ENCODE measurements at places on chromosomes 2 and 18.
A peak's percentile ranks its signal among the peaks of the same experiment; 100 is the strongest.

- H3K36me3 ChIP-seq: peaks cover 2% of the 10 kb centered on the region
- DNase-seq: peak; percentile 4
- H3K27ac ChIP-seq: no peak overlapping the region
- H3K27me3 ChIP-seq: no peaks in the 10 kb centered on the region
- no peaks in the 10 kb centered on the region for H3K4me1 ChIP-seq
- no peak overlapping the region for H3K4me3 ChIP-seq
Observed at GRCh38 chr2:27891673-27892105, 1.2 kb downstream of the BABAM2 start.

DNA sequence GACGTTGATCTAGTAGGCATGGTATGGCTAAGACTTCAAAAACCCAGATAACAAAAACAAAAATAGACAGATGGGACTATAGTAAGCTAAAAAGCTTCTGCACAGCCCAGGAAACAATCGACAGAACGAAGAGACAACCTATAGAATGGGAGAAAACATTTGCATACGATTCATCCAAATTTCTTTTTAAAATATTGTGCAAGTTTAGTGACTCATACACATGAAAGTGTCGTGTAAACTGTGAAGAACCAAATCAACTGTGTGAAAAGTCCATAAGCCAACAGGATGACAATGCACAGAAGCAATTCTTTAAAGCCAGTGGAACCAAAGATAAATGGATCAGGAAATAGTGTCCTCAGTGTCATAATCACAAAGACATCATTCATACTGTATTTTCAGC lies 671.1 kb downstream of the RNF144A start:
- no peaks in the 10 kb centered on the region for H3K27me3 ChIP-seq
- peak; percentile 26 for DNase-seq
- no peak overlapping the region for H3K27ac ChIP-seq
- no peaks in the 10 kb centered on the region for H3K36me3 ChIP-seq

GRCh38 chr2:226687641-226688253 lies 111.9 kb downstream of the IRS1 start:
- no peak overlapping the region for H3K4me3 ChIP-seq
- no peaks in the 10 kb centered on the region for H3K27me3 ChIP-seq
- no peak overlapping the region for H3K27ac ChIP-seq
- H3K4me1 ChIP-seq: peaks cover 3% of the 10 kb centered on the region
- H3K36me3 ChIP-seq: no peaks in the 10 kb centered on the region

DNA sequence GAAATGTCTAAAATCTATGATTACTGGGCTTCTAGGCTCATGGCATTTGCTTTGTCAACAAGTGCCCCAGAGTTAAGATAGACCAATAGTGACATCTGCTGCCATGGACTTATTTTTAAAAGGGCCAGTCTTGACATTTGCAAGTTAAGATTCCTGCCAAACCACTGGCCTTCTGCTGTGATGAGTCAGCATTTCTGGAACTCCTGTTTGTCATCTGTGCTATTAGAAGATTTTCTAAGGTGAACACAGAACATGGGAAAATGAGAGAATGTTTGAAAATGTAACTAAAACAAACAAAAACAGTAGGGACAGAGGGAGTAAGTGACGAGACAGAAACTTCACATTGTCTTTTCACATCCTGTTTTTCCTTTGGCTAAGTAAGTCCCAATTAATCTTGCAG lies 93.7 kb upstream of the WDR75 start:
- no peaks in the 10 kb centered on the region for H3K27me3 ChIP-seq
- H3K4me1 ChIP-seq: no peaks in the 10 kb centered on the region
- no peak overlapping the region for H3K4me3 ChIP-seq
- DNase-seq: peak; percentile 4
- peak overlapping the region; percentile 72 for H3K27ac ChIP-seq

DNA sequence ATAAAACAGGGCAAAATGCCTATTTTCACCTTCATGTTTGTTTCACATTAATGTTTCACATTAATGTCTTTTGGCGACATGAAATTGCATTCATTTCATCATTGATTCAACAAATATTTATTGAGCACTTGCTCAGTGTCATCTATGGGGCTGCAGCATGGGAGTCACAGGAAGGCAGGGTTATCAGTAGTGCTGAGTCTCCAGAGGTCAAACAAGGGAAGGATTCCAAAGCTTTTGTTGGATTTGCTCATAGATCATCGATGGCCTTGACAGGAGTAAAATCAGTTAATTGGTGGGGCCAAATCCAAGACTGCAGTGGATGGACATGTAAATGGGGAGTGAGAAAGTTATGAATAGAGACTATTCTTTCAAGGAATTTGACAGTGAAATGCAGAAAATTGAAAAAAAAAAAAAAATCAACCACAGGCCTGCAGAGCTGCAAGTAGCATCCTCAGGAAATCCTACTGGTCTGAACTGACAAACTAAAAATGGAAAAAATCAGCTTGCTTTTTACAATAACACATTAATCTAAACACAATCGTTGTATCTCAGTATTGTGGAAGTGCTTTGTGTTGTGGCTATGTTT lies 1290.8 kb downstream of the DPP10 start:
- H3K36me3 ChIP-seq: no peaks in the 10 kb centered on the region
- no peak overlapping the region for H3K27ac ChIP-seq
- no peaks in the 10 kb centered on the region for H3K27me3 ChIP-seq
- no peak overlapping the region for H3K4me3 ChIP-seq

DNA sequence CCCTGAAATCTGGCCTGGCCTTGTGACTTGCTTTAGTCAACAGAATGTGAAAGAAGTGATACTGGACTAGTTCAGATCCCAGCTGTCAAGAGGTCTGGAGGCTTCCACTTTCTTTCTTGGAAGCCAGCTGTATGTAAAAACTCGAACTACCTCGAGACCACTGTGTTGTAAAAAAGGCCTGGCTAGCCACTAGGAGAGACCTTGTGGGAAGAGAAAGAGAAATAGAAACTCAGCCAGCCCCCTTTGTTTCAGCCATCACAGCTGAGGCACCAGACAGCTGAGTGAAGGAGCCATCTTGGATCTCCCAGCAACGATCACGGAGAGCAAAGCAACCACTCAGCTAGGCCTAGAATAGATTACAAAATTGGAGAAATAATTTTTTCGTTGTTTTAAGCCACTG lies 324.9 kb upstream of the TCF4 start:
- H3K4me1 ChIP-seq: no peaks in the 10 kb centered on the region
- no peaks in the 10 kb centered on the region for H3K27me3 ChIP-seq
- no peaks in the 10 kb centered on the region for H3K36me3 ChIP-seq
- H3K27ac ChIP-seq: no peak overlapping the region

All from trophoblast cell (in vitro differentiated cells and primary cell).